SK-N-DZ (cell line): ENCODE measurements at places on chromosomes 2 and 18.

DNA sequence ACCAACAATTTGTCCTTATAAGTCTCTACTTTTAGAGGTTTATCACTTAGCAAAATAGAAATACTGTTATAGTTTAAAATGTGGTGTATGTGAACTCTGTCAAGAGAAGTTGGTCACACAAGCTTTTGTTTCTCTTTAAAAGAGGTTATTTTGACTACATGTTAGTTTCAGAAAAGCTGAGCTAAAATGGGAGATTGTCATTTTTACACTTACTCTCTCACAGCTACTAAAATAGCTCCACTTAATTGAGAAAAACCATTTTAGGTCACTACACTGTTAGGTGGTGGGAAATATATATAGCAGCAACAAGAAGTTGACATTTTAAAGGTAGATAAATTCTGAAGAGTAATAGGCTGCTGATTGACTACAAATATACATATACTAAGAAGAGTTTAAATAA is 161.5 kb upstream of the KCNJ3 start:
- DNase-seq, result no peak

DNA sequence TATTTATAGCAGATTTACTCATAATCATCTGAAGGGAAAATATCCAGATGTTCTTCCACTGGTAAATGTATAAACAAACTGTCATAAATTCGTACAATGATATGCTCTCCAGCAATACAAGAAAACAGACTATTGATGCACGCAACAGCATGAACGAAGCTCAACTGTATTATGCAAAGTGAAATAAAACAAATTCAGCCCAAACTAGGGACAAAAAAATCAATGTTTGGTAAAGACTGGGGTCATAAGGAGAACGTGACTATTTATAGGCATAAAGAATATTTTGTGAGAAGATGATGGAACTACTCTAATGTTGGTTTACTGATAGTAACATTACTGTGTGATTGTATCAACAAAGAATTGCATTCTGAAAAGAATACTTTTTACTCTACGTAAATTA is 1276.7 kb upstream of the DDX18 start:
- DNase-seq, result no peak

DNA sequence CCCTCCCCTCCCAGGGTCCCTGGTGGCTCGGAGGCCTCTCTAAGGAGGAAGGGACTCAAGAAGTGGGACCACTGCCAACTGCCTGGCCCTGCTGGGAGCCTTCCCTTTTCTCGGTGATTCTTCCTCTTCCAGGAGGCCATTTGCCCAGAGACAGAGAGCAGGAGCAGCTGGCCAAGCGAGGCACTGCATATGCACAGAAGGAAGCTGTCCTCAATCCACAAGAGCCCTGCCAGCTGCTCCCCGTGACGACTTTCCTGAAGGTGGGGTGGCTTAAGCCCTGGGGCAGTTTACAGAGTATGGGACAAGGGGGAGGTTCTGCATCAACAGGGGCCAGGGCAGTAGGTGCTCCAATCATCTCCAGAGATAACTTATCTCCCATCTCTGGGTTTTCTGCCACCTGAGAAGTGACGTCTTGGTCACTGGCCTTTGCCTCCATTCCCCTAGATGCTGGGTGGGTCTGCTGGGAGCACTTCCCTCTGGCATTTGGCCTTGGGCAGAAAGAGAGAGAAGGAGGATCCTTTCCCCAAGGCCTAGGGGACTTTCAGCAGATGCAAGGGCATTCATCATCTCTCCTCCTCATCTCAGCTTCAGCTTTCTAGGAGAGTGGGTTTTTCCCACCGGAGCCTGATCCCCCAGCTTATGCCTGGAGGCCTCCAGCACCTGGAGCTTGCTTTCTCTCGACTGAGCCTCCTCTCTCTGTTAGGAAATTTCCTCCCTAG is 28.5 kb downstream of the CIB4 start:
- DNase-seq, result no peak

GRCh38 chr2:231918501-231919330 is 7.5 kb downstream of the NPPC start:
- DNase-seq, result no peak

GRCh38 chr18:55287935-55288868 is 299.8 kb downstream of the TCF4 start:
- DNase-seq, result no peak

DNA sequence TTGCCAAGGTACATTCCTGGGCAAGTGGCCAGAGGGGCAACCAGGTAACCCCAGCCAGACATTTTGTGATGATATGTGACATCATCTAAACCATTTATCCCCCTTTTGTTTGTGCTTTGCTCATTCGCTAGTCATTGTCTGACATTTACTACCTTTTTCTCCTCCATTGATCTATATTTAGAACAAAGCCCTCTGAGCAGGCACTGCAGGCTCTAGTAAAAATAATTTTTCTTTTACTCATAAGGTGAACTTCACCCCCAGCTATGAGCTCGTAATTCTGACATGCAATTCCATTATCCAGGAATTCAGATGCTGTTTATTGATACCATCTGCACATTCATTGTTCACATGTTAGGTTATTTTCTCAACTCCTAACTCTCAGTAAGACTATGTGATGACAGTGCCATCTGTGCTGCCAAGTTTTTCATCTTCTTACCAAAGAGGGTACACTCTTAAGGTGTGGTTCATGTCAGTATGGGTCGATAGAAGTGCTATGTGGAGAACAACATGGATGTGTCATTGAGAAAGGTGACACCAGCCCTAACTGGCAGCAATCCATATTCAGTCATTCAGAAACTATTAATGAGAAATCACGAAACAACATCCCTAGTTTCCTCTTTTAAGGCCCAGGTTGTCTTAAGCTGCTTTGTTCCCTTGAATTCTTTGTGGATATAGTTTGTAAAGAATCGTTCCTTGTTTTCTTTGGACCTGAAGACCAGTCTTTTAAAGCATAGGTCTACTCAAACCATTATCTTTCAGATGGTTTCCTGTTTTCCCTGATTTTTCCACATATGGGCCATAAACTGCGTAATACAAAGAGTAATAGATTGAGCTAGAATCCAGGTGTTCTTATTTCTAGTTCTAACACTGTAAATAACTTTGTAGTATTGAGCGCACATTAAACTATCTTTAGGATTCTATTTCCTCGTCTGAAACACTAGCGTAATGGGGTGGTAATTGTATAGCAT is 978.1 kb upstream of the CDH2 start:
- DNase-seq, result no peak

- DNase-seq, result no peak
Observed at GRCh38 chr18:35458271-35458670, 39.5 kb downstream of the INO80C start.

DNA sequence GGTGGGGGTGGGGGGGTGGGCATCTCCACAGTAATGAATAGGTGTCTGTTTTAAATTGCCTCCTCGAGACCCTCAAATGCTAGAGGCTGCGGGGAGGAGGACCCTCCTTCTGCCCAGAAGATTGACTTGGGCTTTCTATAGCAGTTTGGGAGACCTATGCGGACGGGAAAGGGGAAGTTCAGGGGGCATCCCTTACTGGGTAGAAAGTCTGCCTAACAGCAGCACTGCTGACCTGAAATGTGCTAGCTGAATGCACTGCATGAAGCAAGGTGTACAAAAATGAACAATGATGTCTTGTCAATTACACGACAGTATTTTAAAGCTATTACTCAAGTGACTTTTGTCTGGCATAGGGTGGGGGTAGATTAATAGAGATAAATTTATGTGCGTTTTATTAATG is 2.5 kb downstream of the DCC start:
- no peak for DNase-seq
